ENCODE measurements at places on chromosomes 2 and 18. TPM values are rescaled to one million over a fixed set of nuclear protein-coding genes. Genes with fewer than 3 reads are reported as not detected.
A peak's percentile ranks its signal among the peaks of the same experiment; 100 is the strongest.

GRCh38 chr2:20219763-20220380 lies 5.1 kb downstream of the SDC1 start:
- no peak overlapping the region for H3K4me3 ChIP-seq
- DNase-seq, result peak; percentile 65
- H3K27me3 ChIP-seq, result no peaks in the 10 kb centered on the region

GRCh38 chr2:235836491-235836911 lies 331.7 kb downstream of the GBX2 start:
- no peak for DNase-seq
- no peaks in the 10 kb centered on the region for H3K36me3 ChIP-seq
- no peak overlapping the region for H3K27ac ChIP-seq
- H3K27me3 ChIP-seq, result no peaks in the 10 kb centered on the region
- H3K4me1 ChIP-seq, result no peaks in the 10 kb centered on the region

- DNase-seq, result peak; percentile 94
- peaks cover 12% of the 10 kb centered on the region for H3K36me3 ChIP-seq
- H3K4me3 ChIP-seq, result no peak overlapping the region
- H3K4me1 ChIP-seq, result peaks cover 68% of the 10 kb centered on the region
Observed at GRCh38 chr2:238424313-238424700, 2.4 kb upstream of the ASB1 start.

GRCh38 chr2:143284087-143284675 lies 155.0 kb downstream of the ARHGAP15 start:
- no peak for DNase-seq
- no peaks in the 10 kb centered on the region for H3K27me3 ChIP-seq
- H3K27ac ChIP-seq, result no peak overlapping the region
- H3K4me3 ChIP-seq, result no peak overlapping the region
- H3K36me3 ChIP-seq, result no peaks in the 10 kb centered on the region

GRCh38 chr2:127421116-127421800 lies 3.0 kb downstream of the PROC start:
- no peak overlapping the region for H3K27ac ChIP-seq
- no peak for DNase-seq
- H3K4me3 ChIP-seq, result no peak overlapping the region
- H3K4me1 ChIP-seq, result peaks cover 7% of the 10 kb centered on the region

DNA sequence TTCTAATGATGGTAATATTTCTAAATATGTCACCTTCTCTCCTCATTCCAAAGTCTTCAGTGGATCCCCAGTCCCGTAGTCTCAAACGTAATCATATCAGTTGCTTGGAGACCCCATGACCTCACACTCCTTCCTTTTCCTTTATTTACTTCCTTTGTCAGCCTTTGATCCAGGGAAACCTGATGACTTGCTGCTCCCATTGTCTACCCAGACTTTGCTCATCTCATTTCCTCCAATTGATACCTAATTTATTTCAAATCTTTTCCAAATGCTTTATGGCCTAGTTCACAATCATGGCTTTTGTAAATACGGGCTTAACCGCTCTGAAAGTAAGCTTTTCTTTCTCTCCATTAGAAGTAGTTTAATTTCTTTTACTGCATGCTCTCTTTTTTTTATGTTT lies 402.4 kb upstream of the CYRIA start:
- no peaks in the 10 kb centered on the region for H3K36me3 ChIP-seq
- no peak overlapping the region for H3K4me3 ChIP-seq
- H3K4me1 ChIP-seq, result no peaks in the 10 kb centered on the region
- H3K27me3 ChIP-seq, result no peaks in the 10 kb centered on the region

DNA sequence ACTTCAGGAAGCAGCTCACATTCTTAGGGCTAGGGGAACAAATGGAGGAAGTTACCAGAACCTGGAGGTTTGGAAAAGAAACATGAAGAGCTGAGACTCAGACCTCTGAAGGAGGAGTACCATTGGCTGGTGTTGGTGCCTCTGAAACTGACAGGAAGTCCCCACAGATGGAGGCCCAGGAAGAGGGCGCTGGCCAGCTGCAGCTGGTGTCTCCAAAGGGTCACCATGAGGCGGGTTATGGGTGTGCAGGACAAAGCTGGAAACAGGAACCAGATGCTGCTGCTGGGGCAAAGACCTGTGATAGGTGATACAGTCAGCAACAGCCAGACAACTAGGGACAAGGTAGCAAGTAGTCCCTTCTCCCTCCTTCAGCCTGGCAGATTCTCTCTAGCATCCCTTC lies 136.5 kb upstream of the SERPINE2 start:
- H3K36me3 ChIP-seq, result no peaks in the 10 kb centered on the region
- H3K4me1 ChIP-seq, result peaks cover 10% of the 10 kb centered on the region
- no peak for DNase-seq
- no peaks in the 10 kb centered on the region for H3K27me3 ChIP-seq
- H3K27ac ChIP-seq, result no peak overlapping the region

DNA sequence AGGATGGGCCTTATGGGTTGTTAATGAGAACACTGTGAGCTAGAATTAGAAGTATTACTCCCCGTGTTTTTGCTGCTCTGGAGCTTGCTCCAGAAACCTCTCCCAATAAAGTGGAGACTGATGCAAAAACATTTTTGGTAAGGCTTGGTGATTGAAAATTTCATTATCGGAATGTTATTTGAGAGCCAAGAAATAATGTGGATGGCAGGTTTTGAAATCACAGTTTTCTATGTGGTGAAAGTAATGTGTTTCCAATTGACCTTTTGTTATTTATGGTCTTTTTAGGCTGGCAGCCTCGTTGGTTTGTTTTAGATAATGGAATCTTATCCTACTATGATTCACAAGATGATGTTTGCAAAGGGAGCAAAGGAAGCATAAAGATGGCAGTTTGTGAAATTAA lies 5.1 kb downstream of the PLEKHA3 start:
- no peak overlapping the region for H3K4me3 ChIP-seq
- H3K4me1 ChIP-seq, result peaks cover 33% of the 10 kb centered on the region
- no peaks in the 10 kb centered on the region for H3K27me3 ChIP-seq

DNA sequence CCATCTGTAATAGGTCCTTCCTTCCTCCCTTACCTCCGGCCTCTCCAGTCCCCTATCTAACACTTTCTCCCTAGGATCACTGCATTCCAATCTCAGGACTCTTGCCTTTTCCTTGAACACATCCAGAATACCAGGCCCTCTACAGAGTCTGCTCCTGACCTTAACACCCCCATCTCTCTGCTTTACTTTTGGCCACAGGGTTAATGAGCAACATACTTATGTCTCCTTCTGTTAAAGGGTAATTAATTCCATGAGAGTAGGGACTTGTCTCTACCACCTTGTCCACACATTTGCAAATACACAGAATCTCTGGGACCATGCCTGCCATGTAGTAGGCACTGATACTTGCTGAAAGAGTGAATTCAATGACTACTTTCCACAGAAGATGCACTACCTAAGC lies 94.9 kb downstream of the COBLL1 start:
- no peaks in the 10 kb centered on the region for H3K4me1 ChIP-seq
- H3K36me3 ChIP-seq, result no peaks in the 10 kb centered on the region

Gene SGPP2
- total RNA-seq, result not detected

Gene REG1A
- total RNA-seq, result not detected

Gene DSC3
- total RNA-seq, result under 0.01 TPM

Gene AQP4
- total RNA-seq, result not detected

Gene LHCGR
- total RNA-seq, result not detected

Gene CXCR1
- not detected for total RNA-seq

Gene KLHL14
- not detected for total RNA-seq
